Purkinje cell (primary cell): ENCODE measurements at places on chromosomes 2 and 18. TPM values are rescaled to one million over a fixed set of nuclear protein-coding genes. Genes with fewer than 3 reads are reported as not detected.

MEP1B gene
- not detected in 2 replicates for polyA plus RNA-seq

SMPD4 gene
- polyA plus RNA-seq: 3.1 and 3.2 TPM in 2 replicates

LRP1B gene
- polyA plus RNA-seq: 15.1 and 25.5 TPM in 2 replicates

ADAM23 gene
- 74.9 and 105 TPM in 2 replicates for polyA plus RNA-seq

G6PC2 gene
- polyA plus RNA-seq: not detected in 2 replicates
